ENCODE measurements at places on chromosomes 16 and 17.

- no peak for DNase-seq
Observed at GRCh38 chr16:69606985-69607384, 41.2 kb downstream of the NFAT5 start.

DNA sequence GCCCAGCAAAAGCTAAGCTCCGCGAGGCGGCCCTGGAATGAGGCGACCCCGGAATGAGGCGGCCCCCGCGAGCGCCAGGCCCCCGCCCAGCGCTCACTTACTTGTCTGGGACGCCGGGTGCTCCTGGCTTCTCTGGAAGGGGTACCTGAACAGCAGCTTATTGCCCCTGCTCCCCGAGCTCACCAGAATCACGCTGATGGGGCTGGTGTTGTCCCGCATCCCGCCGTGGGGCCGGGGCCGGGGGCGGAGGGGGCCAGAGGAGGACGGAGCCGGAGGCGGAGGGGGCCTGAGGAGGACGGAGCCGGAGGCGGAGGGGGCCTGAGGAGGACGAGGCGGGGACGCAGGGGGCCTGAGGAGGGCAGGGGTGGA, 440 bp downstream of the NPRL3 start:
- DNase-seq: peak; percentile 27

DNA sequence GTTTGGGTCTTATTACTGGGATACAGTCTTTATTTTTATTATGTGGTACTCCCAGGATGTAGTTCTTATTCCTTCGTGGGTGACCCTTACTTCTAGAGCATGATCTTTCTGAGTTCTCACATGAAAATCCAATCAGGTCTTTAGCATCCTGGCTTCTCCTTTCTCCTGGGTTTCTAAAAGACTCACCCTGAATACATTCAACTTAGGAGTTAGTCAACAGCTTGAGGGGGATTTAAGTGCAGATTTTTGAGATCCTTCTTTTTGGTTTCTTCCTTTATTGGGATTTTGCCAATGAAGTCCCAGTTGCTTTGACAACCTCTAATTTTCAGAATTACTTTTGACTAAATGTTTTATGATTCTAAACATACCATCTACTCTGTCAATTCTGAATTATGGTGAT, 68.2 kb downstream of the SIAH1 start:
- DNase-seq: peak; percentile 26

GRCh38 chr16:27993587-27993986, 69.9 kb downstream of the GSG1L start:
- DNase-seq: no peak

- peak; percentile 93 for DNase-seq
Observed at GRCh38 chr17:18259621-18260331, 686 bp upstream of the MIEF2 start.
